ENCODE measurements at places on chromosomes 4 and X.

DNA sequence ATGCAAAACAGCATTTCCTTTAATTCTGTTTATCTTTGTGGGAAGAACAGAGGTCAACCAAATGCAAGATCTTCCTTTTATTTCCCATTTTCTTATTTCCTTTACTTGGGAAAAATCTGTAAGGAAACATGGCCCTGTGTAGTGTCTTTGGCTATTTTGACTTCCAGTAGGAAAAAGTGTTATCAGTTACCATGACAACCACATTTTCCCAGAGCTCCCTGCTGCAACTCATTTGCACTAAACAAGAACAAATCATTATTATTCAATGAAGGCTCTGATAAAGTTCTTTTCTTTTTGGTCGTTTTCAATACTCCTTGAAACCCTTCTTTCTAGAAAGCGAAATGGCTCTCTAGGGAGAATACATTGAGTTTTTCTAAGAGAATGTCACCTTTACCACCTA is 117.2 kb upstream of the DDX53 start:
- peak; percentile 0 for DNase-seq

DNA sequence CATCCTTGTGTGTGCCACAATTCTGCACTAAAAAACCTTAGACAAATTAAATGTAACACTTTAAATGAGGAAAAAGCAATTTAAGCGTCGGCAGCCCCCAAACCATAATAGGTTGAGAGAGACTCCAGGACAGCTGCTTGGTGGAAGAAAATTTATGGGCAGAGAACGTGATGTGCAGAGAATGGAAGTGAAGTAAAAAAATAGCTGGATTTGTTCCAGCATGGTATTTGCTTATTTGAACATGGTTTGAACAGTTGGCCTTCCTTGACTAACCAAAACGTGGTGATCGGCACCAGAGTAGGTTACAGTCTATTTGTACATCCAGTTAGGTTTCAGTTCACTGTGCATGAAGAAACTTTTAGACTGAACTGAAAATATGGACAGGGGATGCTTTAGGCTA is 343.0 kb upstream of the CPEB2 start:
- DNase-seq = no peak

- DNase-seq = no peak
Observed at GRCh38 chr4:78313754-78314120, 237.8 kb upstream of the ANXA3 start.

DNA sequence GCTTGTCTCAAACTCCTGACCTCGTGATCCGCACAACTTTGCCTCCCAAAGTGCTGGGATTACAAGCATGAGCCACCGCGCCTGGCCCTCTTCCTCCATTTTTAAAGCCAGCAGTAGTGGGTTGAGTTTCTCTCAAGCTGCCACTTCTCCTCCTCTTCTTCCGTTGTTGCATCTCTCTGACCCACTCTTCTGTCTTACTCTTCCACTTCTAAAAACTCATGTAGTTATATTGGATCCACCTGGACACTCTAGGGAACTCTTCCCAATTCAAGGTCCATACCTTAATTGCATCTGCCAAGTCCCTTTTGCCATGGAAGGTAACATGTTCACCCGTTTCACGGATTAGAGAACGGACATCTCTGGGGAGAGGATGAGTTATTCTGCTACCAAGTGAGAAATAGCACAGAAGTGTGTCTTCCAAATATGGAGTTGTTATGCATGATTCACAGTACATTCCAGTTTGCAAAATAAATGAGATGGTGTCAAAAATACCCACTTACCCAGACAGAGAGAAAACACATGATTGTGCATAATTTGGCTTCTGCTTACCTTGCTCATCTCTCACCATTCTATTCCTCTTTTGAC is 51.8 kb downstream of the GBA3 start:
- no peak for DNase-seq

DNA sequence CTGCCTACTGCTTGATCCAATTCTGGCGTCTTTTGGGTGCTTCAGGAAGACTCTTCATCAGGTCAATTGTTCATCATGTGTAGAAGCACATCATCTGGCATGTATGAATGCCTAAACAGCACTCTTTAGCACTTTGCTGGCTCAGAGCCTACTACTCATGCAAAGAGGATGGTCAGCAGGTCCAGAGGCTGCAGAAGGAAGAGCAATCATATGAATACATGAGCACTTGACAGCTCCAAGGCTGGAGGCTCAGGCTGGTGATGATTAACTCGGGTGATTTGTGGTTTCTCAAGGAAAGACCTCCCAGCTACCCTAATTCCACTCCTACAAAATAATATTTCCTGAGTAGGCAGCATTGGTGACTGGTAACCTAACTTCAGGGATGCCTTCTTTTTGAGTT is 103.8 kb upstream of the CXCL13 start:
- no peak for DNase-seq

DNA sequence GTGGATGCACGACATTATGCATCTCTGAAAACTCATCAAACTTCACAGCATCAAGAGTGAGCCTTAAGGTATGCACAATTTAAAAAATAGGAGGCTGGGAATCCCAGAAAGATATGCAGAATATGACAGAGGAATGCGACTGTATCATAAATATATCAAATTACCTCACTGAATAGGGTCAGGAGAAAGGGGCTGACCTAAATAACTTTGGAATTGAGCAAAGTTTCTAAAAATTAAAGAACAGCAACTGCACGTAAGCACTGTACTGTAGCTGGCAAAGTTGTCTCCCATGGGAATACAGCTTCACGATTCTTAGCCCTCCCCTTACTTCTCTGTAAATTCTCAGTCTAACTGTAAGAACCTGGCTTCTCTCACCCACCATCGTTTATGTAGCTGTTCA is 397.4 kb upstream of the ZFP42 start:
- no peak for DNase-seq
